Stimulated activated CD4-positive, alpha-beta T cell treated with anti-CD3 and anti-CD28 coated beads, Interleukin-1b, Interleukin-23, amount 100 ng/mL, for 1 hour (primary cell): ENCODE measurements at places on chromosomes 3 and 15.

GRCh38 chr3:9884555-9885165 lies 4.6 kb upstream of the CIDEC start:
- DNase-seq: no peak

GRCh38 chr3:119542168-119542767 lies 17.1 kb downstream of the CD80 start:
- no peak for DNase-seq

GRCh38 chr3:62183969-62184368 lies 189.4 kb downstream of the FEZF2 start:
- DNase-seq: no peak

- no peak for DNase-seq
Measured at GRCh38 chr3:112117841-112118571, 15.0 kb downstream of the GCSAM start.

- no peak for DNase-seq
Measured at GRCh38 chr3:33629219-33629618, 88.8 kb downstream of the CLASP2 start.

DNA sequence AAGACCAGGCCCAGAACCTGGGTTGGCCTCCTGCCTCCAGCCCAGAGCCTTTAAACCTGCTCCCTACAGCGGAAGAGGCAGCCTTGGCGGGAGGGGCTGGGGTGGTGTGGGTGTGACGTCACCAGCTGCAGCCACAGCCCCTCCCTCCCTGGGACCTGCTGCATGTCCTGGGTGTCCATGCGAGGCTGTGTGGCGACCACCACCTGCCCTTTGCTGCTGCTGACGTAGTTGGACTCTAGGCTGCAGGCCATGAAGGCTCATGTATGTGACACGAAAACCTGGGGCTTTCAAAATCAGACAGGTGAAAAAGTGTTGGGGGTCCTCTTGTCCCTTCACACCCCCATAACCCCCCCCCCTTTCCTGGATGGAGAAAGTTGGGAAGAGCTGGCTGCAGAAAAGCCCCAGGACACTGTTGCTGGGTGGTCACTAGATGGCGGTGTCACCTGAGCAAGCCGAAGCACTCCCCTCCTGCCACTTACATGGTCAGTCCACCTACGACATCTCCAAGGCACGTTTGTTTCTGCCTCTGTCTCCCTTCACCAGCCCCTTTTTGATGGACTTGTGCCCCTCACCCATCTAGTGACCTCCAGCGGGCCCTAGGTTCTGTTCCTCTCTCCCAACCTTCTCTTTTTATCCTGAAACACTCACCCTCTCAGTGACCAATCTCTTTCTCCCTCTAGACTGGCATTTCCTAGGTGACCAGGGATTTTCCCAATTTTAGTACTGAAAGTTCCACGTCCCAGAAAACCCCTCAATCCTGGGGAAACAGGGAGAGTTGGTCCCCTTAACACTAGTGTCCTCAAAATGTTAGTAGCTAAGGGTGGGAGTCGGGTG lies 35.2 kb downstream of the SLC6A20 start:
- DNase-seq: no peak

- DNase-seq: no peak
Measured at GRCh38 chr3:60609446-60609845, 641.8 kb downstream of the FHIT start.

DNA sequence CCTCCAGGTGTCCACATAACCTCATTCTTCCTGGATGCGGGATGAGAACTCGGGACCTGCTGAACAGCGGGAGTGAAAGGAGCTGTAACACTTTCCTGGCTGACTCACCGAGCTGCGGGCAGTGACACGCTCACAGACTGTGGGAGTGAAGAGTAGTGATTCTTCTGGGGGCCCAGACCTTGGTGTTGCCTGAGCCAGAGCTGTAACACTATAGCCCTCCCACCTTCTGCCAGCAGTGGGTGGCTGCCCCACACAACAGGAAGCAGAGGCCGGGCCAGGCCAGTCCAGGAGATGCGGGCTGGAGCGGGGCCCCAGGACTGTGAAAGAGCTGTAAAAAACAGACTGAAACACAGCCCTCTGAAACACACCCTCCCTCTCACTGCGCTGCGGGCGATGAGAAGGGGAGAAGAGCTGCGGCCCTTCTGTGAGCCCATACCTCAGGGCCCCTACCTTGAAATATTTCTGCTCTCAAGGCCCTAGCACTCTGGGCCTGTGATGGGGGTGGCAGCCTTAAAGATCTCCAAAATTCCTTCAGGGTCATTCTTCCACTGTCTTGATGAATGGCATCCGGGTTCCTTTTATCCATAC lies 464.0 kb upstream of the CCDC54 start:
- DNase-seq: no peak

- DNase-seq: no peak
Measured at GRCh38 chr15:78234515-78235040, at the start of gene ACSBG1. ACSBG1 (minus strand) TSS chr15:78234565; CDS start chr15:78234501, 64 bp downstream.

DNA sequence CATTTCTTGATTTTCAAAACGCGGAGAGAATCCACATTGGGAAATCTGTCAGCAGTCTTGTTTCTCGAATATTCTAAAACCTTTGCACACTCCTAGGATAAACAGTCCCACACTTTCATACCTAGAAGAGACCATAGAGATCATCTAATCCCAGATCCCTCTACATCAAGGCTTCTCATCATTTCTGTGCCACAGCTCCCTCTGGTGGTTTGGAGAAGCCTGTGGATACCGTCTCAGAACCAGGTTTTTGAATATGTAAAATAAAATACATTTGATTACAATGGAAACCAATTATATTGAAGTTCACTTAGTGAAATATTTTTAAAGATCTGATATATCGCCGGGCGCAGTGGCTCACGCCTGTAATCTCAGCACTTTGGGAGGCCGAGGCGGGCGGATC lies 211.9 kb upstream of the GOLGA6L4 start:
- DNase-seq: no peak
